ENCODE measurements at places on chromosomes 2 and 18.

DNA sequence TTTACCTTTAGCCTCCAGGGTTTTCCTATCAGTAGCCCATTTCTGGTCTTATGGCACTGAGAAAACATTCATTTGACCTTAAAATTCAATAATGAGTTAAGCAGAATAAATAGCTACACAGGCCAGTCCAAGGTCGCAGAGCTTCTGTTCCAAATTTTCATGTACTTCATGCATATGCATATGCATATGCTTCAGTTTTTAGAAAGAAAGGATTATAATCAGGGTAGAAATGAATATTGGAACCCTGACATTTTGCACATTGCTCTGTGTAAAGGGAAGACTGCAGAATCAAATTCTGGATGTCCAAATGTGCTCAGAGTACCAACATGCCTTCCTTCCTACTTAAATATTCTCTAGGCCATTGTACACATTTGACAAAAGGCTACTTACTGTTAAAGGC, 104.9 kb downstream of the DPP4 start:
- DNase-seq: no peak

- DNase-seq: no peak
Observed at GRCh38 chr2:241891988-241892298, 22.4 kb downstream of the RTP5 start.

GRCh38 chr2:66869076-66869475, 434.2 kb downstream of the MEIS1 start:
- no peak for DNase-seq

GRCh38 chr2:46697830-46698323, 217.7 kb downstream of the MCFD2 start:
- DNase-seq: no peak

All from stimulated activated CD4-positive, alpha-beta T cell treated with anti-CD3 and anti-CD28 coated beads, Interleukin-15, amount 100 ng/mL, for 48 hours (primary cell).